Stimulated activated CD8-positive, alpha-beta memory T cell treated with anti-CD3 and anti-CD28 coated beads, Interleukin-7, amount 100 ng/mL, for 48 hours (primary cell): ENCODE measurements at places on chromosomes 11 and 22.

DNA sequence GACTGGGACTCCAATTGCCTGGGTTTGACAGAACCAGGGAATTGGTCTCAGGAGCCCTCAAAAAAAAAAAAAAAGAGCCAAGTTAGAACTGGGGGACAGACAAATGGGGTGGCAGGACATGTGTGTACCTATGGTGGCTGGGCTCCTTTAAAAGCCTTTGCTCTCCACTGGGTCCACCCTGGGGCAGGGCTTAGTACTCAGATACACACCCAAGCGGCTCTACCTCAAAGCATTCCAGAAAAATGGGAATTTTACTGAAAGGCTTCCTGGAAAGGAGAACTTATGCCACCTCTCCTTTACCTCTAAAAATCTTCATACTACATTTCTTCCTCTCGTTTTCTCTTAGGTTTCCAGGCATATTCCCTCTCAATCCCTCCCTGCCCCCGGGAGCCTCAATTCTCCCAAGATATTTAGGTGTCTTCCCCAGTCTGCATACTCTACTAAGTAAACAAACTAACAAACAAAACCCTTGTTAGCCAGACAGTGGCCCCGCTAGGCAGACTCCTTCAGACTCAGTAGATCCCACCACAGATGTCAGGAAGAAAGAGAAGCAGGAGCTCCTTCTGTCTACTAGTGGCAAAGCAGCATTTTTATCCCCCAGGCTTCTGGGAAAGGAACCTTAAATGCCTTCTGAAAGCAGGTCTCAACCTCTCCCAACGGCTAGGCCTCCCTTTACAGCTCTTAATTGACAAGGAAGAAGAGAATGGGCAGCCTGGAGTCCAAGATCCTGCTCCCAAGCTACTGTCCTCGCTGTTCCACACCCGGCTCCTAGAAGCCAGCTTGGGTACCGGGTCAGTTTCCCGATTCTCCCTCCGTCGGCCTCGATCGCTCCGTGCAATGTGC lies 653 bp downstream of the PCSK7 start:
- no peak for DNase-seq

DNA sequence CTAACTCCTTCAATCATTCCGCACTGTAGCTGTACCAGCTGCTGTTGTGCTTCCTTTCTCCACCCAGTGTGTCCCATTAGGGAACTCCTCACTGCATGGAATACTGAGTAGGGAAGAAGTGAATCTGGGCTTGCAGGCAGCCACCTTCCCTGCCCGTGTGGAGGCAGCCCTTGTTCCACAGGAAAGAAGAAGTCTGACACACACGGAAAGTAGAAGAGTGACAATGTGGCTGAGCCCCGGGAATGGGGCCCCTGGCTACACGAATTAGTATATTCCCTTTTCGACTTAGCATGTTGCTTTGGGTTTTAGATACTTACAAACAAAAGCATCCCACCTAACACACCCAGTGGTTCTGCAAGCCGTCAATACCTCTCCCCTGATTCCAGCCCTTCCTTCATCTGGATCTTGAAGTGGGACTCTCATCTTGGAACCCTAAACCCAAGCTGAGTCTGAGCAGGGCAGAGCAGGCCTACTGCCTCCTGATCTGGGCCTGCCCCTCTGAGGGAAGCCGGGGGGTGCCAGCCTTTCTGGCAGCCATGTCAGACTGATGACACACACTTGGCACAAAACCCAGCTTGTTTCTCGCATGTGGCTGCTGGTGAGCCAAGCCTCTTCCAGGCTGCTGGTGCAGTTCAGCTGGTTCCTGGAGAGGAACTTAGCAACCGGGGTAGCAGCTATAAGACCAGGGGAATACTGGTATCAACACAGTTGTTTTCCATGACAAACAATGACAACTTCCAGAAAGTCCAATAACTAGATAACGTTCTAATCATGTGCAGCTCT lies 71.6 kb downstream of the C11orf58 start:
- DNase-seq, result no peak

GRCh38 chr22:30421695-30422480 lies 3.7 kb upstream of the MTFP1 start:
- no peak for DNase-seq

DNA sequence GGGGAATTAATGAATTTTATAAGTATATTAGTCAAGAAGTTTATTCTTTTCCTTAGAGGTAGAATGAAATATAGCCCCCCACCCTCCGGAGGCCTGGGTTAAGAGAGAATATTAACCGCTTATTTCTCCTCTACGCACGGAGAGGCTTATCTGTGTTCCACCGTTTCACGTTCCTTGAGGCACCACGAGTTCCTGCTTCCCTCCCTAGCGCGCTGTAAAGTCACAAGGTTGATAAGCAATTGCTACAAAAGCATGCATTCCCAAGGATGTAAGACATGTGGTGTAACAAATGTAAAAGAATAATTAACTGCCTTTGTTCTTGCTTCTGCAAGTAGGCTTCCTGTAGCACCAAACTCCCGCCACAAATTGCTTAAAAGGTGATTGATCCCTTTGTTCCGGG lies 1.5 kb upstream of the ANKRD42 start:
- no peak for DNase-seq

DNA sequence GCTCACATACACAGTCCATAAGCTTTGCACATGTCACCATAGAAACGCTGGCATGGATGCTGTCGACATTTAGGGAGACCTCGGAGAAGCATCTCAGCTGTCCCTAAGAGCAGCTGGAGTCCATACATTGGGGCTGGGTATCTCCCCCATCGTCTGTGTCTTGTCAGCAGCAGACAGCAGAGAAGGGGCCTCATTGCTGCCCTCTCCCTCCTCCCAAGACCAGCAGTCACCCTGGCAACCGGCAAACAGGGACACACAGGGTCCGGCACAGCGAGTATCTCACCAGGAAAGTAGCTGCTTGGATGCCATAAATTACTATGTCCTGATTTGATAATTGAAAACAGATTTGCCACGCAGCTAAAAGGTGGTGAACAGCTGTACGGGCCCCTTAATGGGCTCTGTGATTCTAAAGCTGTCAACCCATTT lies 84.4 kb downstream of the CD44 start:
- no peak for DNase-seq

DNA sequence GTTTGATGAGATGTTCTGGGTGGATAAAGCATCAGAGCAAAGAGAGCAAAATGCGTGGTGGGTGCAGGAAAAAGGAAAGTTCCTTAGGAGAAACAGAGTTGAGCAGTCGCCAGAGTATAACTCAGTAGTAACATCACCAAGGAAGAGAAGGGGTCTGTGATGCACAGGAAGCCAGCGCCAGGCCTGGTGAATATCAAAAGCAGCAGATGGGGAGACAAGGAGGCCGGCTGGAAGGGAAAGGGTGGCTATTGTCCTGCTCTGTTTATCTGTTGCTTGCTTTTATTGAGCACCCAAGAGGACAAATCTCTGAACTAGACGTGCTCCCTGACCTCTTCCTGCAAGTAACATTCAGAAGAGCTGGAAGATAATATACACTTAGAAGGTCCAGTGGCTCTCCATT lies 52.7 kb upstream of the GRAMD1B start:
- no peak for DNase-seq

- DNase-seq, result no peak
These were observed 20.3 kb downstream of the TEF start for GRCh38 chr22:41401781-41402648.

DNA sequence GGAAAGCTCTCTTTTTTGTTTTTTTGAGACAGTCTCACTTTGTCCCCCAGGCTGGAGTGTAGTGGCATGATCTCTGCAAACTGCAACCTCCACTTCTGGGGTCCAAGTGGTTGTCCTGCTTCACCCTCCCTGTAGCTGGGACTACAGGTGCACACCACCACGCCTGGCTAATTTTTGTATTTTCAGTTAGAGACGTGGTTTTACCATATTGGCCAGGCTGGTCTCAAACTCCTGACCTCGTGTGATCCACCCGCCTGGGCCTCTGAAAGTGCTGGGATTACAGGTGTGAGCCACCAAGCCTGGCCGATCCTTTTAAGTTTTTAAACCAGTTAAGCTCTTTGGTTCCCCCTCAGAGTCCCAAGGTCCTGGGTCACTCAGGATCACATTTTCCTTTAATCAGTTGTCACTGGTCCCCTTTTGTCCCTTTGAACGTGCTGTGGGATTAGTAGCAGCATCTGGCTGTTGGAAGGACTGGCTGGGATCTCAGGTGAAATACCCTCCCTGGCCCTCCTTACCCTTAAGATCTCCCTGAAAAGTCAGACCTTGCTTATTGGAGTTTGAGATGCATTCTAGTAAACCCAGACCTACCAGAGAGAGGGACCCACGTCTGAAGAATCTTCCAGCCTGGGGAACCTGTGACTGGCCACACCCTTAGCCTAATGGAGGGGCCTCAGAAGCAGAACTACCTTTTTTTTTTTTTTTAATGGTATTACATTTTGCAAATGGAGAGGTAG lies 8.1 kb downstream of the MALAT1 start:
- DNase-seq, result no peak

DNA sequence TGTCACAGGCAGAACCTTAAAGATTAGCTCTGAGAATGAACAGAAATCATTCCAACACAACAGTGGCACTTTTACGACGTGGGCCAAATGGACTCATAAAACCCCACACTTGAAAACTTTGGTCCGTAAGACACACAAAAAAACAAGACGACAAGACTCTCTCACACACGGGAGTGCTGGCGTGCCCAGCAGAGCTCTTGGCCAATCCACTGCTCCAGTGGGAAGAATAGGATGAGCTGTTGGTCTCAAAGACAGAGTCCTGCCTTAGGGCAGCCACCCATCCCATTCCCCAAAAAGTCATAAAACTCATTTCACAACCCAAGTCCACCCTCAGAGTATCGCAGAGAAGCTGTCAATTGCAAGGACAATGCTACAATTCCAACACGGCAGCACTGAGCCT lies 18.2 kb downstream of the LARGE1 start:
- no peak for DNase-seq

DNA sequence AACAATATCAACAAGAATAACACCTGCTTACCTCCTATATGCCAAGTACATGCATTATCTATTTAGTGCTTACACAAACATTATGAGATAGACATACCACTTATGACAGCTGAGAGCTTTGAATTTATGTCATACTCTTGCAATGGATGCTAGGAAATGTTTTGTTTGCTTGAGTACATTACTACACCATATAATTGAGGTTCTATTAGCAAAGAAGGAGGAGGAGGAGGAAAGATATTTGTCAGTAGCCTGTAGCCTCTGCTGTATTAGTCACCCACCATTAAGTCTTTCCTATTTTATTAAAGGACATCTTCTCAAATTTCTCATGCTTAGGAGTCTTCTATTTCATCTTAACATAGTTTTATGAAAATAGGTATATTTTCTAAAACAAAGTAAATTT lies 6.4 kb downstream of the ANO5 start:
- no peak for DNase-seq

GRCh38 chr11:100396266-100396665 lies 290.8 kb upstream of the ARHGAP42 start:
- DNase-seq, result no peak

DNA sequence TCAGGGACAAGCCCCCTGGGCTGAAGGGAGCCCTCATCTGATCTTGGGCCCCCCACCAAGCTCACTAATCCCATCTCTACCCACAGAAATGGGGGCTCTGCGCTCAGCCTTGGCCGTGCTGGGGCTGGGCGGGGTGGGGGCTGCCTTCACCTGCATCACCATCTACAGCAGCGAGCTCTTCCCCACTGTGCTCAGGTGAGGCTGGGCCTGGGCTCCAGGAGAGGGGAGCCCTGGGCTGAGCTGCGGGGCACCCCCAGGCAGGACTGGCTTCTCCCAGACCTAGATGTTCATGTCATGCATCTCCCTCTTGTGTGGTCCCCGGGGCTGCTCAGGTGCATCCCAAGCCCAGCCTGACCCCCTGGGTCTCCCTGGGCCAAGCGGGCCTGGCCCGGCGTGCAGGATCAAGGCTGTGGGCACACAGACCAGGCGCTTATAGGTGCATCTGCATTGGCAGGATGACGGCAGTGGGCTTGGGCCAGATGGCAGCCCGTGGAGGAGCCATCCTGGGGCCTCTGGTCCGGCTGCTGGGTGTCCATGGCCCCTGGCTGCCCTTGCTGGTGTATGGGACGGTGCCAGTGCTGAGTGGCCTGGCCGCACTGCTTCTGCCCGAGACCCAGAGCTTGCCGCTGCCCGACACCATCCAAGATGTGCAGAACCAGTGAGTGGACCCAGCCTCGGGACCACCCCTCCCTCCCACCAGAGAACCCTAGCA lies 9.4 kb downstream of the SLC22A12 start:
- no peak for DNase-seq

DNA sequence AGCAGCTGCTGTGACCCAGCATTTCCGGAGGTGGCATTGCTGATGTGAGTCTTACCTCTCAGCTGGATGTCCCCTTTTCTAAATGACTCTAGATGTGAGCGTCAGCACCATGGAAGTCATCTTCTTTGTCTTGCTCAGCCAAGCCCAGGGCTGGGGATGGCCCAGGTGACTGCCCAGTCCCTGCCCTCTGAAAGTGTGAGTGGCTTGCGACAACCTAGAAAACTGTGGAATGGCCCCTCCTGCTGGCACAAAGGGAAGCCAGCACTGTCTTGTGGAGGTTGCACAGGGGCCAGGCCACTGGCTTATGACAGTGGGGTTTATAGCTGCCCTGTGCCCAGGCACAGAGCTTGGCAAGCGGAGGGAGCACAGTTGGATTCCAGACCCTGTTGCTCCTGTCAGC lies 6.2 kb downstream of the TUB start:
- no peak for DNase-seq

- DNase-seq, result no peak
These were observed 12.2 kb downstream of the SC5D start for GRCh38 chr11:121304759-121305158.

DNA sequence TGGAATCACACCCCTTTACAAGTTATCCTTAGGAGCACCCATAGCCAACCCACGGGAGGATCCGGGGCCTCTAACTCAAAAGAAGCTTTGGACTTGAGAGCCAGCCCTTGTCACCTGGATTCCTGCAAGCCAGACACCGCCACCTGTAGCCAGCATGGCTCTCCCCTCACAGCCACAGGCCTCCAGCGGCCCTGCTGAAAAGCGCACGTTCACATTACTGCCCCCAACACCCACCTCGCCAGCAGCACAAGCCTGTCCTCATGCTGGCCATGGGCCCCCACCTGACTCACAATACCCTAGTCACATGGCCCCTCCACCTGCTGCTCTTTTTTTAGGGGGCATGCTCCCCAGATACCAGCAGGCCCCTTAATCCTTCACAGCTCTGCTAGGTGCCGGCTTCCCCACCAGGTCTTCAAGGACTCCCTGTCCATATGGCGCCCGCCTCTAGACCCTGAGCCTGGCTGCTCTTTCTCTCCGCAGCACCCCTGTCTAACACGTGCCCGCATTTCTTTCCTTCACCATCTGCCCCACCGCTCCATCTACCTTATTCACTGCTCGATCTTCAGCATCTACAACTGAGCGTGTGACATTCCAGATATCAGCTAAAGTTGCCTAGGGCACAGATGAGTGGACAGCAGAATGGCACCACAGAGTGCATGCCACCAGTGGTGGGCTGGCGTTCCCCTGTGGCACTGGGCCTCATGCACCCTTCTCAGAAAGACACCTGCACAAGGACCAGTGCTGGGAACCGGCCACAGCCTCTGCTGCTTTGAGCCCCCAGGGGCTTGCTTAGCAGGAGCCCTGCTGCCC lies 6.6 kb downstream of the CARS1 start:
- no peak for DNase-seq

DNA sequence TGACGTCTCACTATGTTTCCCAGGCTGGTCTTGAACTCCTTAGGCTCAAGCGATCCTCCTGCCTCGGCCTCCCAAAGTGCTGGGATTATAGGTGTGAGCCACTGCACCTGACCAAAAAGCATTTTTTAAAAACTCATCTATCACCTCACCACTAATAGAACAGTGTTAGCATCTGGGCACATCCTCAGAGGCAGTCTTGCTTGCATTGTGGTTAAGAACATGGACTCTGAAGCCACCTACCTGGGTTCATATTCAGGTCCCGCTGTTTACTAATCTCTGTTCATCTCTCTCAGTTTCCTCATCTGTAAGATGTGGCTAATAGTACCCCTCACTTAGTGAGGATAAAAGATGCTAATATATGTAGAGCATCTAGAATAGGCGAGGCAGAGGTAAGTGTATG lies 90.6 kb downstream of the PACS1 start:
- no peak for DNase-seq
